ENCODE measurements at places on chromosomes 3 and 15.

DNA sequence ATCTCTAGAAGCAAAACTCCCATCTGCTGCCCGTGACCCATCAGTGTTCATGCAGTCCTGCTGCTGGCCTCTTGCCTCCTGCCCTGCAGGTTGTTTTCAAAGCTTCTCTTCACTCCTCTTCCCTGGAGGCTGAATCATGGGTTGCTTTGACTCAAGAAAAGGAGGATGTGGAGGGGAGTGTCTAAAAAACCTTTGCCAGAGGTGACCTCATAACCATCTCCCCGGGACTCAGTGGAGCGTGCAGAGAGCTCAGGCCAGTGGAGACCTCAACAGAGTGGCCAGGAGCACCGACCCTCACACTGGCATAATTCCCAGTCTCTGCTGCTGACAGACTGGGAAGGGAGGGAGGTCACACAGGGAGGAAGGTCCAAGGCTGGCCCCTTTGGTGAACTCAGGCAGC lies 60.9 kb upstream of the ITGA11 start:
- DNase-seq = no peak

GRCh38 chr15:29183071-29183831 lies 86.4 kb downstream of the NSMCE3 start:
- no peak for DNase-seq

DNA sequence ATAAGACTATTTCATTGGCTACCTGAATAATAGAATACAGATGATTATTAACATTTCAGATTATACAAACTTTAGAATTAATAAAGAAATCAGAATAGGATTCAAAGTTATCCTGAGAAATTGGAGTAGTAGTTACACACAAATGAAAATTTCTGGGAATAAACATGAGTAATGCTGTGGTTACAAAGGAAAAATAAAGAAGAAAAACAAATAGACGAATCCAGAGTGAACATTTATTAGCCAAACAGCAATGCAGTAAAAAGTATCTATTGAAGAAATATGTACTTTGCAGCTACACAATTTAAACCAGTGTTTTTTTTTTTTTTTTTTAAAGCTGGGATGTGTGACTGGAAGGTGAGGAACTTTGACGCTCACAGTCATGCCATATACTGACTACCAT lies 1159.2 kb downstream of the TUSC7 start:
- DNase-seq = no peak

GRCh38 chr15:40038275-40038637 lies 725 bp downstream of the SRP14 start:
- no peak for DNase-seq

- no peak for DNase-seq
Observed at GRCh38 chr3:151303751-151304150, 12.9 kb downstream of the GPR87 start.

GRCh38 chr15:51677021-51677420 lies 4.3 kb upstream of the SCG3 start:
- no peak for DNase-seq
